Skin of body (tissue), 3 donors: ENCODE measurements at places on chromosomes 11 and 22. TPM values are rescaled to one million over a fixed set of nuclear protein-coding genes. Genes with fewer than 3 reads are reported as not detected.

DNA sequence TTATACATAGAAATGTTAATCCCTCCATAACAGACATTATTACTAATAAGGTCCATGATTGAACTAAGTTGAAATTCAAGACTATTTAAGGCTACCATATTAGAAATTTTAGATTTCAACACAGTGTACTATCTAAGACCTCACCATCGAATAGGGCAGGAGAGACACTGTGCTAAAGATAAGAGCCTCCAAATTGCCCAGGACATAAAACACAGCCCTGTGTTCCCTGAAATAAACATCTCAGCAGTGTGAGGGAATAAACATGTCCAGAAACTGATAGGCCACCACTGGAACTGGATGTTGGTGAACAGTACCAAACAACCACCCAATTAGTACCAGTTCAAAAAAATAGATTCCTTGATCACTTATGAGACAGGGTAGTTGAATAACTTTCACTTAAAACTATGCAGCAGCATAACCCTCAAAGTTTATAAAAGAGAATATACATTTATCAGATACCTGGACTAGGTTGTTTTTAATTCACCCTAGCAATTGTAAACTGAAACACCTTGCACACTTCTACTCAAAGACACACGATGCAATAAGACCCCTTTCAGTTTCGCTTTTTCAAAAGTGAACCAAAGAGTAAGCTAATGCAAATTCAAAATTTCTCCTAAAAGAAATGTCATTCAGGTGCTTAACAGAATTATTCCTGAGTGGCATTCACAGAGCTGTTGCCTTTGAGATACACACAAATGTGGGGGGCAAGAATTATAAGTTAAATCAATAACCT lies 34.3 kb downstream of the USP28 start:
- DNase-seq: no peak

Gene NAV2
- total RNA-seq: 13.6 TPM

- no peak for DNase-seq
These were observed 1.1 kb downstream of the OR52A5 start for GRCh38 chr11:5137014-5137413.

Gene FAM83F
- 4.3 TPM for total RNA-seq

DNA sequence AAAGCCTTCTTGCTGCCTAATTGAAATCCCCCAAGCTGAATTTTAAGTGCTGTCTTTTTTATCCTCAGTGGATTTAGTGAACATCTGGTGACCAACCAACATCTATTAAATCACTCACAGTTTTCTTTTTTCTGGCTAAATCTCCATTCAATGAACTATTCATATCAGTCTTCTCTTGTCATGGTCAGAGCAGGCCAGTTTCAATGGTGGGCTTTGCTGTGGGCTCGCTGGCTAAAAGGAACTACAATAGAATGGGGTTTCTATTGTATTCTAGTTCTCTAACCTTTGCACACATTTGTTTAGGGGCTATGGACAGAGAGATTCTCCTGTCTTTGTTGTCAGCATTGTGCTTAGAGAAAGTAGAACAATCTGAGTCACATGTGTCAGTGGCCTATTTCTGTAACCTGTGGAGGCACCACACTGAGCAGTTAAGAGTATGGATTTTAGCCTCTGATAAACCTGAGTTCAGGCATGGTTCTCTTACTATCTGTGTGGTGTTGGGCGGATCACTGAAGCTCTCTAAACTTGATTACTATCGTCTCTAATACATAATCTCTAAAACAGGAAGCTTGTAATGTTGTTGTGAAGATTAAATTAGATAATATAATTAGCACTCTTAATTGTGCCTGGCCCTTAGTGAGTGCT lies 94.2 kb upstream of the CADM1 start:
- peak; percentile 11 for DNase-seq

GRCh38 chr11:61586792-61587430 lies 6.0 kb upstream of the SYT7 start:
- no peak for DNase-seq
